SK-N-DZ (cell line): ENCODE measurements at places on chromosomes 13 and 19.
A peak's percentile ranks its signal among the peaks of the same experiment; 100 is the strongest.

DNA sequence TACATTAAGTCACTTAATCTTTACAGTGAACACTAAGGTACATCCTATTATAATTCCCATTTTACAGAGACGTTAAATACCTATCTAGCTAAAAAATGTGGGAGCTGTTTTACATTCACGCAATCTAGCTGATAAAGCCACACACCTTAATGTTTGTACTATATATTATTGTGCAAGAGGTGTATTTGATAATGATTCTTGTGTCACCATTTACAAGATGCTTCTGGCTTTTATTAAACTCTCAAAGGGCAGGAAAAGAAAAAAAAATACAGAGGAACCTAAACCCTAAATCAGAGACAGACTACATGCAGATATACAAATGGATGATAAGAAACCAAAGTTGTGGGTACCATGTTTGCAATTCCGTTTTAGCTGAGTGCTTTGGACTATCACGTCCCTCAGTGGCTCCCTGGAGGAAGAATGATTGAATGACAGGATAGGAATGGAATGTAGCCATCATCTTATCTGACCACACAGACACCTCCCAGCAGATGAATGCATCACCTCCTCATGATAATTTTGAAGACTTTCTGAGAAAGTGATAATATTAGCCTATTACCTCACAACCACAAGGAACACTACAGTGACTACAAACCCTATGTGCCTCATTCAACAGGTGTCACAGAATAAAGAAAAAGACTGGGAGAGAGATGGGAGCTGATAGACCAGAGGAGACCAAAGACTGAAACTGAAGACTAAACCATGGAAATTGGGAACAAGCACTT, 230.5 kb upstream of the SERP2 start:
- DNase-seq, result no peak

- no peak for DNase-seq
These were observed at the start of gene TICAM1 for GRCh38 chr19:4831304-4831978. Gene TICAM1 (minus strand): TSS chr19:4831712. CDS start chr19:4818377, 13,335 bp downstream.

- no peak for DNase-seq
These were observed 211.5 kb upstream of the KL start for GRCh38 chr13:32804673-32805230.

DNA sequence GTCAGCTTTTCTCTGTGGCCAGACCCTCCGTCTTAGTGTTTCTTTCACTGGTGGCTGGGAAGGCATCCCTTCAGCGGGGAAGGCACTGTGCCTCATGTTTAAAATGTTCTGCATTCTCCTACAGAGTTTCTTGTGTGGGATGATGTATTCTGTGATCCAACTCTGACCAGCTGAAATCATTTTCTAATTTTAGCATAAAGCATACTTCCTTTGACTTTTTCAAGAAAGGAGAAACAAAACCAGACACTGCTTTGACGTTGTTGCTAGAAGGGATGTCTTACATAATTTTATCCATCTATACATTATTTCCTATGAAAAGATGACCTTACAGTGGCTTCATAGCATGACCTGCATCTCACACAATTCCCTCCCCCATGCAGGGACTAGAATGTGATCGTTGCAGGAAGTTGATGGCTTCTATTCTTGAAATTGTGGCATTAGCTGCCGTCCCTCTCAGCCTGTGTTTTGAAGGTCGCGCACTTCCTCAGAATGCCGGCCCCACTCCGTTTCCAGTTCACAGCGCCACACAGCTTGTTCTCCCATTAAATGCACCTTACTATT, 38.6 kb upstream of the TEX29 start:
- DNase-seq, result no peak

GRCh38 chr19:3059653-3060052, 2.6 kb downstream of the TLE5 start:
- no peak for DNase-seq

GRCh38 chr19:20273951-20274570, 107.0 kb downstream of the ZNF486 start:
- DNase-seq, result no peak

DNA sequence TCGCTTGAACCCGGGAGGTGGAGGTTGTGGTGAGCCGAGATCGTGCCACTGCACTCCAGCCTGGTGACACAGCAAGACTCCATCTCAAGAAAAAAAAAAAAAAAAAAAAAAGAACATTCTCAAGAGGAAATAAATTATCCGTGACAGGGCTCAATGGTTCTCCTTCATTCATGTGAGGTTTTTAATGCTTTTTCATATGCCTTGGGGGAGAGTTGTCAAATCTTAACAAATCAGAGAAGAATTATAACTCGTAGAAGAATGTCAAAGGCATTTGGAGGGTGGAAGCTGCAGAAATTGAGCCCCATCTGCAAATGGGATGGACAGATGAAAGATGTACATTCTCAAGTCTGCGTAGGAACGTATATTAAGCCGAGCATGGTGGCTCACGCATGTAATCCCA, 34.9 kb upstream of the HOMER3 start:
- DNase-seq, result no peak

GRCh38 chr19:4759388-4760284, 31.9 kb upstream of the FEM1A start:
- peak; percentile 95 for DNase-seq

- peak; percentile 81 for DNase-seq
These were observed 14.7 kb downstream of the TLE5 start for GRCh38 chr19:3047496-3048189.

DNA sequence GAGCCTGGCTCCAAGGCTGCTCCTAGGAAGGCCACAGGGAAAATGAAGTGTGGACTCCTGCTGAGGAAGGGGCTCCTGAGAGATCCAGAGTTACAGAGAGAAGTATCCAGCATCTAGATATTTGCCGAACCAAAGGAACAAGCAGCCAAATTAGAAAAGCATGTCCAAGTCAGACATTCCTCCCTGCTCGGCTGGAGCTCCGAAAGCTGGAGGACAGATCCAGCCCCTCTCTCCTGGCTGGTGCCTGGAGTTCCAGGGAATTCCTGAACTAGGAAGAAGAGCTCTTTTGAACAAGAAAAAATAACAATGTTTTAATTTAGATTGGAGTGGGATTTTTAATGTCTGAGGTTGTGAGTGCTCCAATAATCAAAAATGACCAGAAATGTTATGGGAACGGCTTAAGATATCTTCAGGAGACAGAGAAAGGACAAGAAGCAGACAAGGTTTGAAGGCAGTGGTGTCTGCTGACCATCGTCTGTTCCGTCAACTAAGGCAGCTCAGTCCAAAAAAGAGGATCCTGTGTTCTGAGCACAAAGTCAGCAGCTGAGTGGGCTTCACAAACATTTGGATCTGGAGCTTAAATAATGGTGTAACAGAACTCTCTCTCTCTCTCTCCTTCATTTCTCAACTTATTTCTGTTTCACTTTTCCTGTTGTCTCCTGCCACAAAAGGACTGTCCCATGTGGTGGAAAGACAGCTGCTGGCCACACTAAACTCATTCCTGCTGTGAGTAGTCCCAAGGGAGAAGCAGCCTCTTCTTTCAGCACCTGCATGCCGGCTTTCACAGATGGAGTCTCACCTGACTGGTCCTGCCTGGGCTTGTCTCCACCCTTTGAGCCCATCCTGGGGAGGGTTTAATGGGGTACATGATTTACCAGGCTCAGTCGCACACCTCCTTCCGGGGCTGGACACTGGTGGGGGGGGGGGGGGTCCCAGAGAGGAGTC, 31.5 kb upstream of the IRS2 start:
- DNase-seq, result no peak

GRCh38 chr19:23410155-23410554, 14.9 kb upstream of the ZNF91 start:
- DNase-seq, result no peak

GRCh38 chr13:99065235-99066015, 87.6 kb upstream of the DOCK9 start:
- DNase-seq, result no peak

DNA sequence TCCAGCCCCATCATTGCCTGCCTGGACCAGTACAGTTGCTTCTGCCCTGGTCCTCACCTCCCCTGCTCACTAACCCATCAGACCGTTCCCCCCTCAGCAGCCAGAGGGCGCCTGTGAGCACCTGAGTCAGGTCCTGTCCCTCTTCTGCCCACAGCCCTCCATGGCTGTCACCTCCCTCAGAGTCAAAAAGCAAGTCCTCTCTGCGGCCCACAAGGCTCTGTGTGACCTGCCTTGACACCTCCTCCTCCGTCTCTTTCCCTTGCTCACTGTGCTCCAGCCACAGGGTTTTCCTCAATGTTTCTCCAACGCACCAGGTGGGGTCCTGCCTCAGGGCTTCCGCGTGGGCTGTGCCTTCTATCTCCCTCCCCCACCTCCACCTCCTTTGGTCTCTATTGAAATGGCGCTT, 29.4 kb upstream of the PTPRS start:
- DNase-seq, result peak; percentile 48

DNA sequence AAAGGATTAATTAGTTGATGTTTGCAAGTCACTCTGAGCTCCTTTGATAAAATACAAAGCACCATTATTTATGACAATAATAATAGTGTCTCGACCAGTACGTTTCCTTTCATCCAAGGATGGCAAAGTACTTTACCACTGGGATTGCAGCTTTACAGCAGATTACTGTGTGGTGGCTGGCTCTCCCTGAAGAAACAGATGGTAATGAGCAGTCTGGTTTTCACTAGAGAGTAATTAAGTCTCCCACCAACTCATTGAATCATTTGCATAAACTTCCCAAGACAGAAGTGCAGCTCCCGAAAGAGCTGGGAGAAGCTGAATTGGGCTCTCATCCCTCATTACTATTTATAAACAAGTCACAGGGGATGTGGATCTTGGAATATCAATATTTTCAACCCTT, 48.7 kb downstream of the KLF5 start:
- no peak for DNase-seq

GRCh38 chr13:34246511-34246910, 428.6 kb downstream of the RFC3 start:
- DNase-seq, result no peak

GRCh38 chr13:51797664-51798488, 6.1 kb downstream of the DHRS12 start:
- peak; percentile 78 for DNase-seq

GRCh38 chr19:45177817-45178261, at the start of gene TRAPPC6A:
Gene TRAPPC6A (minus strand): TSS chr19:45178237. CDS start chr19:45178218, 19 bp downstream.
- peak; percentile 41 for DNase-seq

GRCh38 chr13:113883314-113883811, 19.5 kb upstream of the GAS6 start:
- no peak for DNase-seq

- DNase-seq, result no peak
These were observed 14.5 kb upstream of the PTPRS start for GRCh38 chr19:5355076-5355475.

- DNase-seq, result no peak
These were observed 13.1 kb downstream of the MAST3 start for GRCh38 chr19:18110609-18111232.

DNA sequence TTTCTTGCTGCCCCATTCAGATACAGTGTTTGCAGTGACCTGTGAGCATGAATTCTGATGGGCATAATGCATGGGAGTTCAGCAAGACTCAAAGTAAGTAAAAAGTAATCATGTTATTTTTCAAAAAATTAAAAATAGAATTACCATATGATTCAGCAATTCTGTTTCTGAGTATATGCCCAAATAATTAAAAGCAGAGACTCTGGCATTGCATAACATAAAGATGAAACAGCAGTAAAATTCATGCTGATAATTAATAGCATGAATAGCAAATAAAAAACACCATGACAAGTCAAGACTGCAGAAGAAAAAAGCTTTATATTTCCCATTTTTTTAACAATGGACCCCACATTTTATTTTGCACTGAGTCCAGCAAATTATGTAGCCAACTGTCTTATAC, 21.3 kb downstream of the RNF6 start:
- no peak for DNase-seq

DNA sequence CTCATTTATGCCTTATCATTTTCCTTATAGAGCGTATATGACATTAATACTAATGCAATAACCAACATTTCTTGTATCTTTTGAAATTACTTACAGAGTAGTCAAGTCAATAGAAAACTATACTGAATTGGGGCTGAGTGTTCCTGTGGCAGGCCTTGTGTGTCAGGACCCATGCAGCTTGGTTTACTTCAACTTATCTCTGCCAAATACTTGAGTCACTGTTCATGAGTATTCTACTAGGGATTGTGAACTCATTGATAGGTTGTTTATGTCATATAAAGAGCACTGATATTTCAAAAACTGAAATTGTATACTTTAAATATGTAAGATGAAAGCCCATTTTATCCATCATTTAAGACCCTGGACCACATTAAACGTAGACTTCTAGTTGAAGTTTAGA, 688.6 kb upstream of the SLITRK1 start:
- DNase-seq, result no peak

DNA sequence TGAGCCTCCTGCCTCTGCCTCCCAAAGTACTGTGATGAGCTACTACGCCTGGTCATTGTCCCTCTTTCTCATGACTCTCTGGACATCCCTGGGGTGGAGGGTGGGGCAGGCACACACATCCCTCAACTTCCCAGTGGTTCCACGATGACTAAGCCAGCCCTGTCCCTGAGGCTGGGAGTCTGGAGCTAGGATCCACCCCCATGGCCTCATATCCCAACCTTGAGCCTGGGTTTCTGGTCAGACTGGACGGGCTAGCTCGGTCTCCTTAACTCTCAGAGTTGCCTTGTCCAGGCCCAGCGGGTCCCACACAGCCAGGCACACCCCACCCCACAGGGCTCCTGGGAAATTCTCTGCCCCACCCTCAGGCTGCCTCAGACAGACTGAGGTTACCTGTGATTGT, 19.6 kb downstream of the IER2 start:
- no peak for DNase-seq

DNA sequence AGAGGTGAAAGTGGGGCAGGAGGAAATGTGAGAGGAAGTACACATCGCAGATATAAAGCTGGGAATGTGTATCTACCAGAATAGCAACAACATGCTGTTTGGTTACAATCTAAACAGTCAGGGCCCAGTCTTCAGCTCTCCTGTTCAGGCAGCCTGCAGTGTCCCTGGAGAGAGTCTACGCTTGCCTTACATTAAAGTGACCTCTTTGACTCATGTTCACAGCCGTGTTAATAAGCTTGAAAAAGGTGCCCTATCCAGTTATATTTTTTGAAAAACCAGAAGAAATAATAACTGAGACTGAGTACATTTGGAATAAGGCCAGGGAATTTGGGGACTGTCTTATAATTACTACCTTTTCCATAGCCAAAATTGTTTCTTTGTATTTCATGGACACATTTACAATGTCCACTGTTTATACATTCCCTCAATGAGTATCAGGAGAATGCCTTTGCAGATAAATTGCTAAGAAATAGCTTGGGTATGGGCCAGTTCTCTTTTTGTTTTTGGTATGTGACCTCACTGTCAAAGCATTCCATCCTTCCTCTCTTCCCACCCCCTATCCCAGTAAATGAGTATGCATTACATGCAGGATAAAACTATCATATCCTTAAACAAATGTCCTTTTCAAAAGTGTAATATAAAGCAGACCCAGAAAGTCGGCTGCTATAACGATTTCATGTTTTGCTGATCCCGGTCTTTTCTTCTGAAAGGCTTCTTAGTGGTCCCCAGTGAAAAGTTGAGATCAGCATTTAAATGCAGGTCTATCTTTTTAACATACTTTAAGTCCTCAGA, 82.6 kb downstream of the PCDH9 start:
- DNase-seq, result no peak

- no peak for DNase-seq
These were observed 5.1 kb downstream of the HMG20B start for GRCh38 chr19:3577723-3578344.
